IMR-90 (cell line): ENCODE measurements at places on chromosomes 1 and 21. TPM values are rescaled to one million over a fixed set of nuclear protein-coding genes. Genes with fewer than 3 reads are reported as not detected.

- H3K27ac ChIP-seq: no peak overlapping the region
- DNase-seq: no peak
- peaks cover 6% of the 10 kb centered on the region for H3K4me1 ChIP-seq
- peaks cover 5% of the 10 kb centered on the region; the same call in 1 of the 2 replicates for H3K27me3 ChIP-seq
- no peak overlapping the region for H3K4me3 ChIP-seq
Measured at GRCh38 chr1:36467700-36468455, 3.7 kb upstream of the MRPS15 start.

GRCh38 chr1:93814795-93815340 is 64.1 kb downstream of the DNTTIP2 start:
- H3K4me1 ChIP-seq: peaks cover 10% of the 10 kb centered on the region
- H3K36me3 ChIP-seq: no peaks in the 10 kb centered on the region
- no peak for DNase-seq
- H3K27me3 ChIP-seq: no peaks in the 10 kb centered on the region
- no peak overlapping the region for H3K27ac ChIP-seq
- H3K4me3 ChIP-seq: no peak overlapping the region

- peaks cover 9% of the 10 kb centered on the region for H3K36me3 ChIP-seq
- no peak for DNase-seq
- H3K4me3 ChIP-seq: no peak overlapping the region
- H3K27ac ChIP-seq: no peak overlapping the region
- peaks cover 16% of the 10 kb centered on the region for H3K4me1 ChIP-seq
Measured at GRCh38 chr1:19488136-19488535, 2.8 kb upstream of the CAPZB start.

Gene RABIF
- 4.8 and 6.9 TPM in 2 replicates for total RNA-seq

Gene SCCPDH
- 37.8 and 46.9 TPM in 2 replicates for total RNA-seq
